ENCODE measurements at places on chromosomes 2 and 18.

DNA sequence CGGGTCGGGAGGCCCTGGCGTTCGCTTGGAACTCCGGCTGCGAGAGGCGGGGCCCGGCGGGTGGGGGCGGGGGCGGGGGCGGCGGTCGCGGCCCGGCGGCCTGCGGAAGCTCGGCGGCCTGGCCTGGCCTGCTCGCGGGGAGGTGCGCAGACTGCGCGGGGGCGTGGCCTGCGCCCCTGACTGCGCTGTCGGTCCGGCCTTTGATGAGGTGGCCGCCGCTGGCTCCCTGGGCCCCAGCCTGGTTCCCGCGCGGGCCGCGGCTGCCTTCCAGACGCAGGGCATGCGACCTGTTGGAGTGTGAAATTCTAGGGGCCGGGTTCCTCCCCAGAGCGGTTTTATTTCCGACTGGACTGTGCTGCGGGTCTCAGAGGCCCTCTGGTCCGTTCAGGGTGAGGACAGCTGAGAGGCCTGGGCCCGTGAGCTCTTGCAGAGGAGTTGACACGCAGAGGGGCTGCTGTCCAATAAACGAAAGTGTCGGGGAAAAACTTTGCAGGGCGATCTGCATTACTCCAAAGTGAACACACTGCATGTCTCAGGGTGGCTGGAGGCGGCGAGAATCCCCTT is 629 bp downstream of the NRBP1 start:
- peak overlapping the region; percentile 97 for H3K27ac ChIP-seq
- H3K4me3 ChIP-seq: peak overlapping the region; percentile 80
- H3K36me3 ChIP-seq: peaks cover 11% of the 10 kb centered on the region

DNA sequence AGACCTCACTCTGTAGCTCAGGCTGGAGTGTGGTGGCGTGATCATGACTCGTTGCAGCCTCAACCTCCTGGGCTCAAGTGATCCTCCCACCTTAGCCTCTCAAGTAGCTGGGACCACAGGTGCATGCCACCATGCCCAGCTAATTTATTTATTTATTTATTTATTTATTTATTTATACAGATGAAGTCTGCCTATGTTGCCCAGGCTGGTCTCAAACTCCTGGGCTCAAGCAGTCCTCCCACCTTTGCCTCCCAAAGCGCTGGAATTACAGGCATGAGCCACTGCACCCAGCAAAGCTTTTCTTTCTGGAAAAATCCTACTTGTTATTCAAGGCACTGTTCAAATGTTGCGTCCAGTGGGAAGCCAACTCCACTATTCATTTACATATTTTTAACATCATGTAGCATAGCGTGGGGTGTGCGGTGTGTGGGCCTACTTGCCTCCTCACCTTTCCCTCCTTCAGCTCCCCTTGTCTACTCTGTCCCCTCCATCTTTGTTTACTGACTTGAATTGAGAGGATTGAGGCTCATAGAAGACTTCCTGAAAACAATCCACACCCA is 6.8 kb upstream of the RHOB start:
- peaks cover 11% of the 10 kb centered on the region for H3K4me1 ChIP-seq
- H3K27me3 ChIP-seq: no peaks in the 10 kb centered on the region
- no peak overlapping the region for H3K27ac ChIP-seq
- H3K4me3 ChIP-seq: no peak overlapping the region
- H3K36me3 ChIP-seq: no peaks in the 10 kb centered on the region
- DNase-seq: no peak

DNA sequence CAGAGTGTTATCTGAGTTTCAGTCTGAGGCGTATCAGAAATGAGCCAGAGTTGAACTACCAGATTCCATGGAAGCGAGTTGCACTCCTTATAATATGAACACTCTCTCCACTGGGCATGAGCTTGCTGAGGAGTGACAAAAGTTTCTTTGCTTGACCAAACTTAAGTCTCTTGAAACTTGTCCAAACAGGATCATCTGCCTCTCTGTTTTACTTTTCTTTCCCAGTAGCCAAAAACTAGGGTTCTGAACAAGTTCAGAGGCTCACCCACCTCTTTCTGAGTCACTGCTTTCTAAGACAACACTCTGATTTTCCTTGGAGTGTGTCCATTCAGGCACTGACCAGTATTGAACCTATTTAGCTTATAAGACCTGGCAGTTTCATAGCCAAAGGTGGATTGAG is 233.2 kb upstream of the TCF4 start:
- no peaks in the 10 kb centered on the region for H3K4me1 ChIP-seq
- no peak overlapping the region for H3K4me3 ChIP-seq
- no peaks in the 10 kb centered on the region for H3K36me3 ChIP-seq
- DNase-seq: no peak
- no peak overlapping the region for H3K27ac ChIP-seq

GRCh38 chr18:6396847-6397246 is 17.9 kb downstream of the L3MBTL4 start:
- no peaks in the 10 kb centered on the region for H3K4me1 ChIP-seq
- H3K36me3 ChIP-seq: no peaks in the 10 kb centered on the region
- peaks cover 3% of the 10 kb centered on the region for H3K27me3 ChIP-seq
- DNase-seq: peak; percentile 30

DNA sequence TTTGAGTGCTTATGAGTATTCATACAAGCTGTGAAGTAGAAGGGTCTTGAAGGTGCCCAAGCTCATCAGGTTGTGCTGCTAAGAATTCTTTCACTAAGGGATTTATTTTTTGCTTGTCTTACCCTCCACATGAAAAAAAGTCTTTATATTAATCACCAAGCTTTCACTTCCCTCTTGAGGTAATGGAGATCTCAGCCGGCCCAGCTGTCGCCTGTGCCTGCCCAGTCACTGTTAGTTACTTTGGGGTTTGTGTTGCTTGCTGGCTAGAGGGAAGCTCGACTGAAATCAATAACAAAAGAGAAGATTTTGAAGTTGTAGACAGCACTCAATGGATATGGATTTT is 21.9 kb downstream of the MC2R start:
- H3K4me3 ChIP-seq: no peak overlapping the region
- peak overlapping the region; percentile 42 for H3K27ac ChIP-seq
- no peaks in the 10 kb centered on the region for H3K36me3 ChIP-seq
- H3K4me1 ChIP-seq: peaks cover 3% of the 10 kb centered on the region
- DNase-seq: peak; percentile 24

DNA sequence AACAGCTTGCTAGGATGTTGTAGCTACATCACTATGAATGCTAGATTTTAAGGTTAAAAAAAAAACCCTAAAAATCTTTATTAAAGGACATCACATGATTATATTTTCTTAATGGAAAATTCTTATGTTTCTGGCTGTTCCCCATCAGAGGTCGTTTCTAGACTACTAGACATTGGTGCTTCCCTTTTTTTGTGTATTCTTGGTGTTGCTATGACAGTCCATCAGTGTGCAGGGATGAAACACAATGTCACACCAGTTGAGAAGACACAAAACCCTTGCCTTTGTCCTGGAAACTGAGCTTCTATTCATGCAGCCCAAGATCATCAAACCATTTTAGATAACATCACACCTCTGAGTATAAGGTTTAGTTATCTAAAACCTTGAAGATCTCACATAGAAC is 19.9 kb upstream of the TMEM131 start:
- no peak overlapping the region for H3K4me3 ChIP-seq
- no peaks in the 10 kb centered on the region for H3K36me3 ChIP-seq
- H3K27me3 ChIP-seq: no peaks in the 10 kb centered on the region
- DNase-seq: no peak

DNA sequence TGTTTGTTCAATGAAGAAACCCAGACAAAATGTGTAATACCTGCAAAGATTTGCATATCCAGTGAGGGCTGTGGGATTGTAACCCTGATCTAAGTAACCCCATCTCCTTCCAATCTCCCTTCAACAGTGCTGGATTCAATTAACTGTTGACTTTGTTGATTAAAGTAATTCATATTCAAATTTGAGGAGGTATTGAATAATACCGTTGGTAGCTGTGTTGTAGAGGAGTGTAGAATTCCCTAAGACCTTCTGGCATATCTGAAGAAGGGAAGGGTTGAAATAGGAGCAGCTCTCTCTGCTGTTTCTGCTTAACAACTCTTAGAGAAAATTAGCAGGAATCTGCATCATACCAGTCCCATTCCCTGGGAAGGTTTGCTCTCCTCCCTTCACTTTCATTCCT is 28.2 kb downstream of the MAIP1 start:
- H3K27me3 ChIP-seq: no peaks in the 10 kb centered on the region
- DNase-seq: no peak
- H3K36me3 ChIP-seq: no peaks in the 10 kb centered on the region
- H3K4me3 ChIP-seq: no peak overlapping the region
- no peak overlapping the region for H3K27ac ChIP-seq

- H3K4me3 ChIP-seq: no peak overlapping the region
- H3K36me3 ChIP-seq: no peaks in the 10 kb centered on the region
- H3K4me1 ChIP-seq: no peaks in the 10 kb centered on the region
- DNase-seq: no peak
Measured at GRCh38 chr2:68721482-68722101, 13.0 kb upstream of the ARHGAP25 start.

GRCh38 chr18:79151191-79151590 is 82.0 kb downstream of the ATP9B start:
- peaks cover 4% of the 10 kb centered on the region for H3K36me3 ChIP-seq
- DNase-seq: no peak
- H3K27ac ChIP-seq: no peak overlapping the region
- H3K27me3 ChIP-seq: no peaks in the 10 kb centered on the region
- no peaks in the 10 kb centered on the region for H3K4me1 ChIP-seq

- H3K4me3 ChIP-seq: no peak overlapping the region
- no peaks in the 10 kb centered on the region for H3K36me3 ChIP-seq
- no peak overlapping the region for H3K27ac ChIP-seq
- no peaks in the 10 kb centered on the region for H3K27me3 ChIP-seq
Measured at GRCh38 chr2:12435430-12436222, 281.1 kb upstream of the TRIB2 start.

GRCh38 chr2:150595803-150596470 is 108.5 kb upstream of the RND3 start:
- H3K36me3 ChIP-seq: no peaks in the 10 kb centered on the region
- DNase-seq: no peak
- no peak overlapping the region for H3K27ac ChIP-seq
- H3K4me3 ChIP-seq: no peak overlapping the region
- no peaks in the 10 kb centered on the region for H3K4me1 ChIP-seq

- no peaks in the 10 kb centered on the region for H3K4me1 ChIP-seq
- H3K27me3 ChIP-seq: no peaks in the 10 kb centered on the region
- peak; percentile 12 for DNase-seq
- H3K4me3 ChIP-seq: no peak overlapping the region
- H3K27ac ChIP-seq: no peak overlapping the region
- no peaks in the 10 kb centered on the region for H3K36me3 ChIP-seq
Measured at GRCh38 chr2:137888845-137889244, 75.4 kb upstream of the HNMT start.

DNA sequence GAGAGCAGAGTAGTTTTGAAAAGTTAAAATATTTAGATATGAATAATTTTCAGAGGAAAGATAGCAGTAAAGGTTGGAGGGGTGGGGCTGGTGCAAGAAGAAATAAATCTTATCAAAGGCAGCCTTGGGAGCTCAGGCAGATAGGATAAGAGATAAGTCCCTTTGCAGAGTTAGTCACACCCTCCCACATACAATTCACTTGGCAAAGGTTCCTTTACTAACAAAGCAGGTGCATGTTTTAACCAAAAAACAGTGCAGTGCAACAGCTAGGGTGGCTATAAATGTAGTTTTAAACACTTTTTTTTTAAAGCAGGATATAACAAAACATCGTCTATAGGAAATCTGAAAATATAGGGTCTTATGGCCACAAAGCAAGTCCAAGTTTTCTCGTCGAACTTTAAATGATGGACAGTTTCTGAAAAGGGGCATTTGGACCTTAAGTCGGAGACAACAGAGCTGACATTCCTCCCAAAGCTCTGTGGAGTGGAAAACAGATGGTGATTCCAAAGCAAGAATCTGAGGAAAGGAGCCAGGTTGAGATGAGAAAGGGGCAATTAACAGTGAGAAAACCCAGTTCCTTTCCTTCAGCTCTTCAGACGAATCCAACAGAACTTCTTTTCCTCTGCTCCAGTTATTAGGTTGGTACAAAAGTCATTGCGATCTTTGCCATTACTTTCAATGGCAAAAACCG is 53.0 kb downstream of the EPHA4 start:
- no peak overlapping the region for H3K27ac ChIP-seq
- H3K4me1 ChIP-seq: peaks cover 7% of the 10 kb centered on the region
- DNase-seq: no peak
- no peaks in the 10 kb centered on the region for H3K36me3 ChIP-seq
- H3K4me3 ChIP-seq: no peak overlapping the region

GRCh38 chr2:230828272-230828961 is 36.3 kb upstream of the ITM2C start:
- no peaks in the 10 kb centered on the region for H3K36me3 ChIP-seq
- no peak for DNase-seq
- H3K4me3 ChIP-seq: peak overlapping the region; percentile 0

GRCh38 chr18:37238282-37239108 is 327.1 kb downstream of the CELF4 start:
- DNase-seq: no peak
- no peak overlapping the region for H3K4me3 ChIP-seq
- H3K27ac ChIP-seq: no peak overlapping the region
- no peaks in the 10 kb centered on the region for H3K36me3 ChIP-seq
- H3K4me1 ChIP-seq: peaks cover 13% of the 10 kb centered on the region

- no peak overlapping the region for H3K27ac ChIP-seq
- peaks cover 7% of the 10 kb centered on the region for H3K4me1 ChIP-seq
- no peaks in the 10 kb centered on the region for H3K36me3 ChIP-seq
- no peak overlapping the region for H3K4me3 ChIP-seq
- H3K27me3 ChIP-seq: peaks cover 31% of the 10 kb centered on the region
Measured at GRCh38 chr2:236675051-236675450, 105.4 kb downstream of the ACKR3 start.

All from muscle of leg (tissue), 16 donors.